Fibroblast of lung (primary cell): ENCODE measurements at places on chromosomes 1 and 21. TPM values are rescaled to one million over a fixed set of nuclear protein-coding genes. Genes with fewer than 3 reads are reported as not detected.

The HMGN2 gene
- 123 and 170 TPM in 2 replicates for total RNA-seq

The KIF21B gene
- under 0.01 and 0.26 TPM in 2 replicates for total RNA-seq

The DMRTA2 gene
- total RNA-seq, result under 0.01 TPM in 1 of 2 replicates, not detected in the other

The PTGFR gene
- 25.7 and 32.7 TPM in 2 replicates for total RNA-seq

The GLMN gene
- total RNA-seq, result 7.8 and 8.7 TPM in 2 replicates

The RIMS3 gene
- total RNA-seq, result 0.33 and 0.51 TPM in 2 replicates

The EFNA3 gene
- 0.33 and 0.51 TPM in 2 replicates for total RNA-seq

The CELA3A gene
- total RNA-seq, result not detected in 2 replicates

The FAM43B gene
- total RNA-seq, result under 0.01 TPM in 1 of 2 replicates, not detected in the other

The PRAMEF11 gene
- not detected in 2 replicates for total RNA-seq

The CDC42SE1 gene
- total RNA-seq, result 29.8 and 36.5 TPM in 2 replicates
